ENCODE measurements at places on chromosomes 5 and 9. TPM values are rescaled to one million over a fixed set of nuclear protein-coding genes. Genes with fewer than 3 reads are reported as not detected.
A peak's percentile ranks its signal among the peaks of the same experiment; 100 is the strongest.

Gene LVRN
- total RNA-seq: 0.49 TPM

DNA sequence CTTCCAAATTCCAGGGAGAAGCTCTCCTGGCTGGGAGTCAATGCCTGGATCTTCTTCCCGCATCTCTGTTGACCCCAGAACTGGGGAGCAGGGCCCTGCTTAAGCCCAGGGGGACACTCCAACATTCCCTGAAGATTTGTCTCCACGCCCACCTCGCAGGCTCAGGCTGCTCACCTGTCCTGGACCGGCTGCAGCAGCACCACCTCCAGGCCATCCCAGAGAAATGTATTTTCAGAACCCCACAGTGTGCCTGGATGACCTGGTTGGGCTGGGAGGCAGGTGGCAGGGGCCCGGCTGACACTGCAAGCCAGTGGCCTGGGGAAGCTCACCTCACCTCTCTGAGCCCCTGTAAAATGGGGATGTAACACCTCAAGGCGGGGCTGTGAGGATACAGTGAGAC lies 27.1 kb upstream of the ZBTB43 start:
- no peak for DNase-seq

DNA sequence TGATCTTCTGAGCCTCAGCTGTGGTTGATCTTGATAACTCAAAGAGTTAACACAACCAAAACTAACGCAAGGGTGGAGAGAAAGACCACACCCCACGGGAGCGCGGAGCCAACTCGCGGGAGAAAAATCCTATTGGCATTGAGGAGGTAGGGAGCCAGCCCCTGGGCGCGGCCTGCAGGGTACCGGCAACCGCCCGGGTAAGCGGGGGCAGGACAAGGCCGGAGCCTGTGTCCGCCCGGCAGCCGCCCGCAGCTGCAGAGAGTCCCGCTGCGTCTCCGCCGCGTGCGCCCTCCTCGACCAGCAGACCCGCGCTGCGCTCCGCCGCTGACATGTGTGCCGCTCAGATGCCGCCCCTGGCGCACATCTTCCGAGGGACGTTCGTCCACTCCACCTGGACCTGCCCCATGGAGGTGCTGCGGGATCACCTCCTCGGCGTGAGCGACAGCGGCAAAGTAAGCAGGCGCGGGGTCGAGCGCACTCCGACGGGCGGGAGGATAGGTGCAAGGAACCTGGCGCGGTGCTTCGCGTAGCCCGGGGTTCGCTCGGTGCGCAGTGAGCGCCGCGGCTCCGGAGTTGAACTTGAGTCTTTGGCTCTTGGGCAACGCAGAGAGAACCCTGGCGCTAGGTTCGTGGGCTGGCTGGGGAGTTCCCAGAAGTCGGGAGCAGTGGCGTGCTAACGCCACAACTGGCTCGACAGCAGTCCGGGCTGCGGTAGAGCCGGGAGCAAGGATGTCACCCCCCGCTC lies at the start of gene GDA:
Gene GDA (plus strand): TSS at position 210 of the 745 bp plus-strand sequence. CDS start 120 bp downstream, at position 330.
- no peak for DNase-seq

Gene ANKRD18A
- 16.6 TPM for total RNA-seq

- DNase-seq: no peak
These were observed 84.6 kb upstream of the FCN1 start for GRCh38 chr9:135002336-135002735.

Gene TRPM3
- 1.3 TPM for total RNA-seq

DNA sequence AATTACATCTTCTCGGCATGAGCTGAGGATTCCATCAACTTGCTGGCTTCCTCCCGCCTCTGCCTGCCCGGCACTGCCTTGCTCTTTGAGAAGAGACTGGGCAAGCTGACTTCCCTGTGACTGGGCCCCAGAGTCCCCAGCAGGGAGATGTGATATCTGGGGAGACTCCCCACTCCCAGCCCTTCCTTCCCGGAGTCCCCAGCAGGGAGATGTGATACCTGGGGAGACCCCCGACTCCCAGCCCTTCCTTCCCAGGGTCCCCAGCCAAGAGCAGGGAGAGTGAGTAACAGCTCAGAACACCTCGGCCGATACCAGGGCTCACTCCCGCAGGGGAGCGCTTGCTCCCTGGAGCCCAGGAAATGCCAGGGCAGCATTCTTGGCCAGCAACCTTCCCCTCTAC lies 90.1 kb upstream of the NEURL1B start:
- no peak for DNase-seq

- DNase-seq: no peak
These were observed 73.7 kb downstream of the SHB start for GRCh38 chr9:37995348-37995737.

DNA sequence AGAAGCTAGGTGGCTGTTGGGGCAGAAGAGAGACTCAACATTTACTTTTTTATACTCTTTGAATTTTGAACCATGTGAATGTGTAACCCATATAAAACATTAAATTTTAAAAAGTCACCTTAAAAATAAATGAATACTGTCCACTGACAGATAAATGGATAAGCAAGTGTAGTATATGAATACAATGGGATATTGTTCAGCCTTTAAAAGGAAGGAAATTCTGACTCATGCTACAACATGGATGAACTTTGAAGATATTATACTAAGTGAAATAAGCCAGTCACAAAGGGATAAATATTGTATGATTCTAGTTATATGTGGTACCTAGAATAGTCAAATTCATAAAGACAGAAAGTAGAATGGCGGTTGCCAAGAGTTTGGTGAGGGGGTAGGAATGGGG lies 113.9 kb downstream of the TMEM174 start:
- DNase-seq: no peak

Gene CATSPER3
- total RNA-seq: 0.99 TPM

Gene LCN1
- total RNA-seq: not detected

DNA sequence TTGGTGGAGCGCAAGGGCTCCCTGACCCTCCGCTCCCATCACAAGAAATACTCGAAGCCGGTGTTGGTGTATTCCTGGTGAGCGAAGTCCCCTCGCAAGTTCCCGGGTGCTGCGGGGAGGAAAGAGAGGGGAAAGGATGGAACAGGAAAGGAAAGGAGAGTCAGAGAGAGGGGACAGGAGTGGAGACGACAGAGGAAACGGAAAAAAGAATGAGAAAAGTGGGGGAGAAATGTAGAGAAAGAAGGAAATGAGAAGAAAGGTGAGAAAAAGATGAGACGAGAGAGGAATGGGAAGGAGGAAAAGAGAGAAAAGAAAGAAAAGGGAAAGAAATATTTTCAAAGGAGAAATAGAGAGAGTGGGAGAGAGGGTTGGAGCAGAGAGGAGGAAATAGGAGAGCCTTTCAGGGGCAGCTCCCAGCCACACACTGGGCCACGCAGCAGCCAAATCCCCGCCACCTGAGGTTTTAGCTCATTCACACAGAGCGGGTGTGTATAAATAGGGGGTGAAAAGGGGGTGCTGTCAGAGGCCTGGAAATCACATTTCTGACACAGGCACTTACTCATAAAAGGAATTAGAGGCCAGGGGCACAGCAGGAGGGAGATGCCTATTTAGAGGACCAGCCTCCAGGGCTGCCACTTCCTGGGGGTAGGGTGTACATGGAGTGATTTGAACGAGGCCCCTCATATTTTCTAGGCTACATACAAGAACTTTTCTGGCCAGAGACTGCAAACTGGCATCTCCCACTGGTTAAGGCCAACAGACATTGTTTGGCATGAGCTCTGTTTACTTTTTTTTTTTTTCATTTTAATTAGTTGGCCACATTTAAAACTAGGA lies 555 bp downstream of the CFAP95 start:
- DNase-seq: no peak

GRCh38 chr5:78597974-78598371 lies 50.6 kb downstream of the LHFPL2 start:
- DNase-seq: no peak

Gene MTAP
- 75.5 TPM for total RNA-seq

DNA sequence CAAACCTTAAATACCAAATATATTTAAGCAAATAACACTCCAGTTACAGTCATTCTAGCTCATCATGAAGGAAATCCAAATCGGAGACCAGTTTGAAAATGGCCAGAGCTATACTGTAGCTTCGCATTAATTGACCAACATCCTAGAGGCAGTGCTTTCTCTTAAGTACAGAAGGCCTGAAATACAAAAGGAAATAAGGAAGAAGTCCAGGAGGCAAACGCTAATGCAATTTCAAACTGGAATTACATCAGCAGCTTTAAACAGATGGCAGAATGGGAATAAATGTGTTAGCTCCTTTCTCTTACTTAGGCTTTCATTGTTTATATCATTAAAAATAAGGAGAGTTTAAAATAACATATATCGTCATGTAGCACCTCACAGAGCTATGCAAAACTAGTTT lies 197.0 kb downstream of the SEC61B start:
- DNase-seq: no peak

GRCh38 chr9:13715430-13715829 lies 435.9 kb upstream of the MPDZ start:
- DNase-seq: no peak

- DNase-seq: no peak
These were observed 19.3 kb downstream of the BICD2 start for GRCh38 chr9:92745331-92745730.

Gene CTSV
- total RNA-seq: not detected

Gene IL5
- not detected for total RNA-seq

DNA sequence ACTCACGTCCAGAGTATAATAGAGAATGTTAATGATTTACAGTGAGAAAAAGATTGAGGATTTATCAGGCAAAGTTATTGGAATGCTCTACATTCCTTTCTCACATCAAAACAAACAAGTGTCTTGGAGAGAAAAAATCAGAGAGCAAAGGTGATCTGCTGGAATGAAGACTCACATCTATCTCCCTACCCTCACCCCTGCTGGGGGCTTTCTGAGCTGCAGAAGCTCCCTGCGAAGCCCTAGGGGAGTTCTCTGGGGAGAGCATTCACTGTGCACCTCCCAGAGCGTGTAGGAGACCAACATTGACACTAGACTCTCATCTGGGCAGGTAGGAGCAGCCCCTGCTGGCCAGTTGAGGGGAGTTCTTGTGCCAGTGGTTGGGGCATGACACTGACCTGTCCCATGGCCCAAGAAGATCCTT lies 76.6 kb upstream of the ADAMTS16 start:
- DNase-seq: no peak

DNA sequence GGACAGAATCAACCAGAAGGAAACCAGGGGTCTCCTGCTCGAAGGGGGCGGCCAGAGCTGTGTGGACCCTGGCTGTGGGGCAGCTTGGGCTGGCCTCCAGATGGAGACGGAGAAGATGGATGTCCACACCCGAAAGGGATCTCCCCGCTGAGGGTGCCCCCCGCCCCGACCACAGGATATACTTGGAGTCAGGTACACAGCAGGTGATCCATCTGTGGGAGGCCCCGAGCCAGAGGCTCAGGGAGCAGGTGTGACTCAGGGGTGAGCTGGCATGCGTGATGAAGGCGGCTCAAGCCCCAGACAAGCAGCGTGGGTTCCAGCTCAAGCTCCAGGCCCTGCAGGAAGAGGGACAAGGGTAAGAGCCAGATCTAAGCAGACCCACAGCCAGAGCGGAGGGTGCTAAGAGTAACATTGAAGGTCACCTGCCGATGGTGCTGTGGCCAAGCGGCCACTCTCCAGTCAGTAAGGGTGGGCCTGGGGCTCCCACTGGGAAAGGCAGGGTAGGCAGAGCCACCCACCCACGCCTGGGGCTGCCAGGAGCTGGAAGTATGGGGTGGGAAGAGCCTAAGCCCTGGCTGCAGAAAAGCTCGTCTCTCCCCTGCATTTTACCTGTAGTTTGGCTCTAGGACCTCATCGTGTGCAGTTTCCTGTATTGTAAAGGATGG lies 30.6 kb upstream of the MVB12B start:
- DNase-seq: peak; percentile 41

DNA sequence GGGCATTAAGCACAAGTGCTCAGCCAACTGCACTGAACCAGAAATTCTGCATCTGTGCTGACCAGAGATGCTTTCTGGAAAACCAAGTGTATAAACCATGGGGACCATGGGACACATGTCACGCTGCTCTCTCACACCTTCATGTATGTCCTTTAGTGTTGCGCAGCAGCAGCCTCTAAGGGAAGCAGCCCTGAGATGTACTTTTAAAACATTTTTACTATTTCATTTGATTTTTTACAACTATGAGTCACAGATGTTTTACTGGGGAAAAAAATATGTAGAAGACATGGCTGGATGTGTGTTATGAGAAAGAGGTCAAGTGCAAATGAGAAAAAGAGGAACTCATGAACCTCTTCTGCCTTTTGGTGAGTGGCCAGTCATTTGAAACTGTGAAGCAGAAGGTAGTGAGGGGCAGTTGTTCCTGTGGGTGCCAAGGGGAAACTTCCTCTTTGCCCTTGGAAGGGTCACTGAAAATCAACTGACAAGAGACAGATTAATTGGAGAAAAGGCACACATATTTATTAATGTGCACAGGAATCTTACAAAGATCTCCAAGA lies 31.4 kb upstream of the SYK start:
- no peak for DNase-seq

- DNase-seq: no peak
These were observed 3.4 kb downstream of the PRRC2B start for GRCh38 chr9:131397100-131397790.

Gene CNTFR
- 9.4 TPM for total RNA-seq

- no peak for DNase-seq
These were observed 69.4 kb upstream of the NFIB start for GRCh38 chr9:14383294-14383693.

DNA sequence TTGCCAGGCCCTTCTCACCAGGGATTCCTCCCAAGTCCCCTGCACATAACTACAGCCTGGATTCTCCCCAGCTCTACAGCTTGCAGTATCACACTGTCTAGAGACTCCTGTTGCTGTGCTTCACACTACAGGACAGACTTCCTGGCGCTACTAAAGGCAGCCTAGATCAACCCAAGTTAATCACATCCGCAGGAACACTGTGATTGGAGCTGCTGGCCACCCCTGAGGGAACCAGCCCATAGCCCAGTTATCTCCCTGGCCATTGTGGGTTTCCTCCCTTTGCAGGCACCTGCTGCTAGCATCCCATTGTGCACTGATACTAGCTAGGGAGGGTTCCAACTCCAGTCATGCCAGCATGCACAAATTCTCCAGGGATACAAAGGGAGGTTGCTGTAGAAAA lies 53.5 kb downstream of the NLN start:
- no peak for DNase-seq

GRCh38 chr5:67214707-67215447 lies 18.3 kb upstream of the CD180 start:
- no peak for DNase-seq

DNA sequence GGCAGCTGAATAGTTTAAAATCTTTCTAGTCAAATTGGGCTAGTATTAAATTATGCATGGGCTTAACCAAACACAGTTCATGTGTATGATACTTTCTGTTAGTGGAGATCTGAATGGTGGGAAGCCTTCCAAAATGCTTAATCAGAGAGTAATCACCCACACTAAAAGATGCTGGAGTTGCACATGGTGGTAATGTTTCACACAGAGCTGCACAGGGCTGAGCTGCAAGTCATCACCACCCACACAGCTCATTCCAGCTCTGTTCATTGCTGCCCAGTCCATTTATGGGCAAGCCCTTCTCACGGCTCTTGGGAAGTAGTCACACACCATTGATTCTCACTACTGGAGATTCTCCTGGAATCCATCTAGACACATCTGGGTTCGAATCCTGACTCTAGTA lies 351.5 kb upstream of the KCNN2 start:
- DNase-seq: no peak

Gene PDCD1LG2
- total RNA-seq: 1.7 TPM

Gene FBXO10
- 7.5 TPM for total RNA-seq
